ENCODE measurements at places on chromosomes 12 and 14.

- DNase-seq: no peak
Measured at GRCh38 chr12:57615637-57616036, 4.4 kb downstream of the ARHGEF25 start.

GRCh38 chr12:29023436-29024076 is 125.5 kb upstream of the FAR2 start:
- no peak for DNase-seq

GRCh38 chr14:30108975-30109700 is 181.5 kb upstream of the PRKD1 start:
- no peak for DNase-seq

DNA sequence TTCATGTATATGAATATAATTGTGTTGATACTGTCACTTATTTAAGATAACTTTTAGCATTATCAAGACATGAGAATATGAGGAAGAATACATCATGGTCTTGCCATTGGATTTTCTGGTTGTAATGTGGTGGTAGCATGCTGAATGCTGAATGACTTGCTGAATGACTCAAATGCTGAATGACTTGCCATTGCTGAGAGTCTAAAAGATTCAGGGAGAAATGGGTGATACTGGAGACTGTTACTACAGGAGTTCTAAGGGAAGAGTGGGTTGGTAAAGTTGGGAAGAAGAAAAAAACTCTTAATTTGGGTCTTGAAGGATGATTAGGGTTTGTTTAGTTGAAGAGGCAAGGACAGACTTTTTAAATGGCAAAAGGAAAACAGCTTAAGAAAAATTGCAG is 72.1 kb upstream of the MANSC4 start:
- no peak for DNase-seq

- no peak for DNase-seq
Measured at GRCh38 chr12:26359576-26359975, 164.2 kb downstream of the SSPN start.

GRCh38 chr12:51450806-51451205 is 26.2 kb downstream of the SLC4A8 start:
- DNase-seq: no peak

DNA sequence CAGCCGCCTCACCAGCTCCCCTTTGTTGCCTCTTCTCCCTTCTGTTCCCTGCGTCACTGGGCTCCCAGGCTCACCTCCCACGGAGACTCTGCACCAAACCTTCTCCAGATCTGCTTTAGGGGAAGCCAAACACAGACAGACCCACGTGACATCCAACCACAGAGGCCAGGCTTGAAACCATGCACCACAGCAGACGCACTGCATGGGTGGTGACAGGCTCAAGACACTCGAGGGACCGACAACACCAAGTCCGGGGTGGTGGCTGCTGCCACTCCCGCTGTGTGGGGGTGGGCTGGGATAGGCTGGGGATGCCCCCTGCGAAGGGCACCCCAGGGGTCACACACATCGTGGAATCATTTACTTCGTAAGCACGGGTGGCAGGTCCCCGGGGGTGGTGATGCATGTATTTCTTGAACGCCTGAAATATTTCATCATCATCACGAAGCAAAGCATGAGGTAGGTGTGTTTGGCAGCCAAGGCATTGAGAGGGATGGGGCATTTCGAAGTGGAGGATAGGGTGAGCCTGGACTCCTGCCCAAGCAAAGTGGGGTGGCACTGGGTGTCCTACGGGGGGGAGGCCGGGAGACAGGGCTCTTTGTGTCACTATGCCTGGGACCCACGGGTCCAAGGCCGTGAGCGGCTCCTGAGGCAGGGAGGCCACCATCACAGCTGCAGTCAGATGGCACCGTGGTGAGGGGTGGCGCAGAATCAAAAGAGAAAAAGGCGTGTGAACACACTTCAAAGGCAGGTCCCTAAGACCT is 66.8 kb upstream of the RFLNA start:
- DNase-seq: no peak

DNA sequence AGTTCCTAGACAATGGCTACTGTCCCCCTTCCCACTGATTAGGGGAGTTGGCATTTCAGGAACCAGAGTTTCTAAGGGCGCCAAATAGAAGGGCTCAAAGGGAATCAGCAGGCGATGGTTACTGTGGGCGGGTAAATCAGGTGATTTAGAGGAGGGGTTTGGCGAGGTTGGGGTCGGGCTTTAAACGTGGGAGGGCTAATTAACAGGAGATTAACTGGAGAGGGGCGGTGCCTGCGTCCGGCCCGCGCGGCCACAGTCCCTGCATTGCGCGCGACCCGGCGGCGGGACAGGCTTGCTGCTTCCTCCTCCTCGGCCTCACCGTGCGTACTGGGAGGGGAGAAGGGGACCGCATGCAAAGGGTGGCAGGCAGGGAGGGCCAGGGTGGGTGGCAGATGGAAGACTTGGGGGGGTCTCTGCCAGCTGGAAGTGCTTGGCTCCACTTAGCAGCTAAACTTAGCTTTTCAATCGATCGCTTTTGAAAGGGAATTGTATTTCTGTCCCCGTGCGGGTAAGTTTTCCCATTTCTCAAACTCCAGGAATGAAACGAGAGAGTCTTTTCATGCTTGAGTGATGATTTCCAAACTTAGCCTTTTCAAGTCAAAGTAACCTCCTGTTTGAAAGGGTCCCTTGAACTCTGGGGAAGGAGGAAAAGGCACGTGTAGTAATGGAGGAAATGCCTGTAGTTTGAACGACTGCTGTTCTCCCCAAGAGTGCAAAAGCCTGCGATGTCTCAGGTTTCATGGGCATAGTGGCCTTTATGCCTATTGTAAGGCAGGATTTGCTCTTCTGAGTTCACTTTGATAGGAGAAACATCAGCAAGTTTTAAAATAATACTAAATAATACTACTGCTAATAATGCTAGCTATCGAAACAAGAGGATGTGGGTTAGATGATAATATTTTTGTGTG is at the start of gene MGST1:
Gene MGST1 (plus strand): TSS at position 255 of the 908 bp plus-strand sequence. CDS start 6,608 bp downstream, outside the sequence.
- DNase-seq: no peak

GRCh38 chr12:130053651-130054069 is 108.6 kb upstream of the FZD10 start:
- DNase-seq: no peak

DNA sequence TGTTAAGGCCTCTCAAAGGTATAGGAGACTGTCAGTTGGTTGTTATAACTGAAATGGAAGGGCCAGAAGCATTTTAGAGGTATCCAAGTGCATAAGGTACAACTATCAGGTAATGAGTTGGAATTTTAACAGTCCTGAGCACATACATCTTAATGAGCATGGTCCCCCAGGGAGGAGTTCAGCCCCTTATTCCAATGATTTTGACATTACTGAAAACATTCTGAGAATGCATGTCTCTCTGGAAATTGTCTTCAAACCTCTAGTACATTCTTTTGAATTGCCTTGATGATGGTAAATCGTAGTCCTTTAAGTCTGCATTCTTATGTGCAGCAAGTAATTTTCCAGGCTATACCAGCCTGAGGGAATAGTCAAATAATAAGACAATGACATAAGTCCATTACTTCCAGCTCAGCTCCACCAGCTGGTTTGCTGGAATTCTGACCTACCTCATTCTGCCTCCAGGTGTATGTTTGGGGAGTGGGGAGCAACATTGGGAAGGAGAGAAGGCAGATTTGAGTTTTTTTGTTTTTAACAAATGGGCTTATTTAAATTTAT is 239.2 kb downstream of the MSRB3 start:
- no peak for DNase-seq

DNA sequence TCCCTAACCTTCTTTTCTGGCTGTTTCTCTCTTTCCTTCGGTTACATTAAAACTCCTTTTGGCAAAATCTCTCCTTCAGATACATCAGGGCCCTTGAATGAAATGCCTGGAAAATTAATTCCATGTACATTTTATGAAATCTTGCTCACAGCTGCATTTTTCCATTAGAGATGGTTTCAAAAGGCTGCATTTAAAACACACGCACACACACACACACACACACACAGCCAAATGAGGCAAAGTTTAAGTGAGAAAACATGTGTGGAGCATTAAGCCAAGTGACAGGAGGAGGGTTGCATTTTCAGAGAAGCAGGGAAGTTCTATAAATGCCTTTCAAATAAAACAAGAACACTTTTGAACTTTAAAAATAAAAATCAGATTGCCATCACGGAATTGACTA is 216.4 kb downstream of the LRIG3 start:
- peak; percentile 35 for DNase-seq

- no peak for DNase-seq
Measured at GRCh38 chr14:101736071-101736470, 25.4 kb upstream of the PPP2R5C start.

DNA sequence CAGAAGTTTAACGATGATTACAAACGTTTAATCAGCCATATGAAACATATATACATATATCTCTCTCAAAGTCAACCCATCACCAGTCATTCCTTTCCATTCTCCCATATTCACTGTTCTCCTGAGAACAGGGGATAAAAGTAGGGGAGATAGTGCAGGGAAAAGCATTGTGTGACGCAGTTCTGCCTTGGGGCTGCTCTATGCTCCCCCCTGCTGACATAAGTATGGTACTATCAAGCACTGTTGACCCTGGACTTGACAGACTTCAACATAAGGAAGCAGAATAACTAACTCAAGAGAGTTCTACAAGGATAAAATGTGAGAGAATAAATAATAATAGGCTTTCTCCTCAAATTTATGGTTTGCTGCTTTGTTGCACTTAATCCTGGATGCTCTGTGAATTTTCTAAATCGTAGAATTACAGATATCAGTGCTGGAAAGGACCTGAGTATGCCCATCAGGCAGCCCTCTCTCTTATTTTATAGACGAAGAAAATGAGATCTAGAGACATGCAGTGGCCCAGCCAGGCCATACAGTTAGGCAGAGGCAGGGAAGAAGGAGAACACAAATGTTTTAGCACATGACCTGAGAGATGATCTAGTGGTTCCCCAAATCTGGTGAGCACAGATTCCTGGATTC is 87.2 kb downstream of the SCN8A start:
- no peak for DNase-seq

GRCh38 chr12:113479216-113479589 is 7.5 kb upstream of the LHX5 start:
- DNase-seq: no peak

DNA sequence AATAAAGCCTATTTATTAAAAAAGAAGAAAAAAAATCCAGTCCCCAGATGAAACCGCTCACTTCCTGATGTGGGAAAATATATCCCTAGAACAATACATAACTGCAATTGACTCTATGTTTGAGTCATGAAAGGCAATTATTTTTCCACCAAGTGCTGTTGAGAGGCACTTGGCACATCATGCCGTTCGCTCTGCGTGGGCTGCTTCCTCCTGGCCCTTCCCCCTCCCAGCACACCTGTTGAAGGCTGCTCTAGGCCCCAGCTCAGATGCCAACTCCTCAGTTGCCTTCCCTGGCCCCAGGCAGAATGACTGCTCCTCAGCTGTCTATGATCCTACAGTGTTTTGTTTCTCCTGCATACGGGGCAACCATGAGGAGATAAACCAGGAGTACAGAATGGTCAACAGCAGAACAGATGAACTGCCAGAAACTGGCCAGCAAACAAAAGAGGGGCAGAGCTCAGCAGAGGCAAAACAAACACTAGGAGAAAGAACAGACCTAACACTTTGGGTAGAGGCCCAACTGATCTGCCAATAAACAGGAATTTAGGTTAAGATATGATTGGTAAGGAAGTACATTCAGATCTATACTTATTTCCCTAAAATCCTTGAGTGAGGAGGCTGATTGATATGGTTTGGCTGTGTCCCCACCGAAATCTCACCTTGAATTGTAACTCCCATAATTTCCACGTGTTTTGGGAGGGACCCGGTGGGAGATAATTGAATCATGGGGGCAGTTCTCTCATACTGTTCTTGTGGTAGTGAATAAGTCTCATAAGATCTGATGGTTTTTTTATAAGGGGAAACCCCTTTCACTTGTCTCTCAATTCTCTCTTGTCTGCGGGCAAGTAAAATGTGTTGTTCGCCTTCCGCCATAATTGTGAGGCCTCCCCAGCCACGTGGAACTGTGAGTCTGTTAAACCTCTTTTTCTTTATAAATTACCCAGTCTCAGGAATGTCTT is 58.6 kb downstream of the SLC38A1 start:
- DNase-seq: no peak

DNA sequence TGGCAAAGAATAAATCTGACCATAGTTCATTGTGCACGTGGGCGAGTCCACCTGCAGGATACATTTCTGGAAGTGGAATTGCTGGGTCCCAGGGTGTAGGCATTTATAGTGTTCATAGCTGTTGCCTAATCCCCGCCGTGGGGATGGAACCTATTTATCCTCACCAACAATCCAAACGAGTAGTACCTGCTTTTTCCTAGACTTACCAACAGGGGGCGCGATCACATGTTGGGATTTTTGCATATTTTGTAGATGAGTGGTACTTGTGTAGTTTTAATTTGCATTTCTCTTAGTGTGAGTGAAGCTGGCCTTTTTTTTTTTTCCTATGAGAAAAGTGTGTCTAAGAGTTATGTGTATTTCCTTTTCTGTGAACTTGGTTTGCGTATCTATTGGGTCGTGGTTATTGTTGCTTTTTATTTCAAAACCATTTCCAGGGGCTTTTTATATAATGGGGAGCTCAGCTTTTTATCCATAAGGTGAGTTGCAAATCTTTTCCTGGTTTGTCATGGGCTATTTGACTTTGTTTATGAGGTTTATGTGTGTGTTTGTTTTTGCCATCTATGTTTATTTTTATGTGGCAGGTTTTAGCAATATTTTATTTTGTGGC is 67.2 kb downstream of the CCDC92 start:
- peak; percentile 64 for DNase-seq

DNA sequence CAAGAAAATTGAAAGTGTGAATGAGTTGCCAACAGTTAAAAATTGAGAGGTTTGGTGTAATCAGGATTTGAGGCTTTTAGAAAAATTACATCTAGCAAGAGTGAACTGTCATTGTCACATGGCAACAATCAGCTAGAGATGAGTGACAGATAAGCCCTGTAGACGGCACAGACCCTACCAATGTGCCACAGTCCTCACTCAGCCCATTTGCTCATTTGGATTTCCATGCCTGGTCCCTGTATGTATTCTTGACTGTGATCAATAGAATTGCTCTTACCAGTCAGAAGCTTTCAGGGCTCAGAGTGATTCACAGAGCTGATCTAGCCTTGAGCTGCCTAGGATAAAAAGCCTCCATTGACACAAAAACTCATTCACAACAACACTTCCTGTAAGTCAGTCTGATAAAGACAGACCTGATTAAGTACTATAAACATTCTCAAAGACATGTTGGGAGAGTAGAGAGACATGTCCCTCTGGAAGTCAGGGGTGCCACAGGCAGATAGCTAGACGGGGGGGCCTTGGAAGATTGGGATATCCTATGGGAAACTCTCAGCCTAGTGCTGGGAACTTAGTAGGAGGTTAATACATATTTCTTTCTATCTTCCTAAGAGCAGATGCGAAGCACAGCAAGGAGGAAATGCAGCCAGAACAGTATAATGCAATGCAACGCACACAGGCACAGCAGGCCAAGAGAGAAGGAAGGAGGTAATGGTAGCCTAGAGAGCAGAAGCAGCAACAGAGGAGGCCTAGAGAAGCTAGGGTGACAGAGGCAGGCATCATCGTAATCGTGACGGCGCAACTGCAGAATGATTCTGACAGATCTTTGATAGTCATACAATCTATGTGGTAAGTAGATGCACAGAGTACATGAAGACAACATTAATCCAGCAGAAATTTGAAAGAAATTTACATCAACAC is 2.0 kb upstream of the PELI2 start:
- no peak for DNase-seq

- DNase-seq: no peak
Measured at GRCh38 chr12:129588142-129588541, 315.7 kb downstream of the TMEM132D start.

Measured in HFF-Myc (cell line).